ENCODE measurements at places on chromosomes 11 and 22.

DNA sequence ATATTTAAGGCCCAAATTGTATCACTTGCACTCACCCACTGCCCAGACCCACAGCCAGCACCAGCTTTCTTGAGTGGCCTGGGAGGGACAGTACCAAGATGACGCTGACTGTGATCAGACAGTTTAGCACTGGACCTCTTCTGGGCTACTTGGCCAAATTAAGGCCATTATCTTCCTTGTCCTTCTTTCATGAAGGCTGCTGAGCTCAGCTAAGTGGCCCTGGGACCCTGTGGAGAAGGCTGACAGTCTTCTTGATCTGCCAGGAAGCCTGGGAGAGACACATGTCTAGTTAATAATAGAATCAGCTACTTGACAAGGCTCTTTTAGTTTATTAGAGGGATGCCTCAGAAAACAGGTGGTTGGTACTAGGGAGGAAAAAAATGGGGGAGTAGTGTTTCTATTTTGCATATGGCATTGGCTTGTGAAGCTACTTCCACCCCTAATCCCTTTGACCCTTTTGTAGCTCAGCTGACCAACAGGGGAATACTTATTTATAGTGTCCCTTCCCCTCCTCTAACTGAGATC, 127.9 kb upstream of the NTM start:
- DNase-seq, result no peak

DNA sequence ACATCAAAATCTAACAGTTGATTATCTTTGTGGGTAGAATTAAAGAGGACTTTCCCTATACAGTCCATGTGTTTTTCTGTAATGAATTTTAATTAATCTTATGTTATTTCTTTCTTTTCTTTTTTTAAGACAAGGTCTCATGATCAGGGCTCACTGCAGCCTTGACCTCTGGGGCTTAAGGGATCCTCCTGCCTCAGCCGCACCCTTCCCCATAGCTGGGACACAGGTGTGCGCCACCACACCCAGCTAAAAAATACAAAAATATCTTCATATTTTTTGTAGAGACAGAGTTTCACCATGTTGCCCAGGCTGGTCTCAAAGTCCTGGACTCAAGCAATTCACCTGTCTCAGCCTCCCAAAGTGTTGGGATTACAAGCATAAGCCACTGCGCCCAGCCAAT, 7.7 kb downstream of the RAB30 start:
- DNase-seq, result no peak

- DNase-seq, result no peak
Measured at GRCh38 chr22:29831186-29831921, 6.7 kb downstream of the ASCC2 start.

GRCh38 chr11:44264761-44265160, 45.2 kb downstream of the ALX4 start:
- no peak for DNase-seq

DNA sequence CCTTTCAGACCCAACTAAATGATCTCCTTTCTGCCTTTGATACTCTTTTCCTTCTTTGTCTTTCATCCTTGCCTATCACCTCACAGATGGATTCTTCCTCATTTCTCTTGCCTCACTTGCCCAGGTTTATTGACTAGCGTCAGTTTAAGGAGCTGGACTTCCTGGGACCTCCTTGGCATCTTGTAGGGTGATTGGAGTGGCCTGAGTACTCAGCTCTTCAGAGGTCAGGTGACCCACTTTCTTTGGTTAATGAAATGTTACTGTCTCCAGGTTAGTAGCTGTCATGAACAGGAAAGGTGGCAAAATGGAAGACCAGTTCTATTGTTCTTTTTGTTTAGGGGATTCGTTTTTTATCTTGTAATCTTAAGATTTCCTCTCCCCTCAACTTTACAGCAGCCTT, 4.6 kb upstream of the BACE1-AS start:
- no peak for DNase-seq

DNA sequence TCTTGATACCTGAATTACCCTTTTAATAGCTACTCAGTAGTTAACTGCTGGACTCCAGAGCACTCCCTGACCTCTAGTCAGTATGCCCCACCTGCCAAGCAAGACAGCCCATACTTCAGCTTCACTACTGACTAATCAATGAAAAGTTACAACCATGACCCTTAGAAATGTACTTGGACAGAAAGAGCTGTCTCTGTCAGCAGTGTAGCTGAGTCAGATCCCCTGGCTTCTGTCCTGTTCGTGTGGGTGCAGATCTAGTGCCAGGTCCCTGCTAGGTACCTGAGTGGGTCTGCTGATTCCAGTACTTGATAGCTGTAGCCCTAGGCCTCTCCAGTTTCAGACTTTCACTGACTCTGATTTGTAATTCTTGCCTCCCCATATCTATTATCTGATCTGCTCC, 265.8 kb upstream of the POU2AF2 start:
- no peak for DNase-seq

DNA sequence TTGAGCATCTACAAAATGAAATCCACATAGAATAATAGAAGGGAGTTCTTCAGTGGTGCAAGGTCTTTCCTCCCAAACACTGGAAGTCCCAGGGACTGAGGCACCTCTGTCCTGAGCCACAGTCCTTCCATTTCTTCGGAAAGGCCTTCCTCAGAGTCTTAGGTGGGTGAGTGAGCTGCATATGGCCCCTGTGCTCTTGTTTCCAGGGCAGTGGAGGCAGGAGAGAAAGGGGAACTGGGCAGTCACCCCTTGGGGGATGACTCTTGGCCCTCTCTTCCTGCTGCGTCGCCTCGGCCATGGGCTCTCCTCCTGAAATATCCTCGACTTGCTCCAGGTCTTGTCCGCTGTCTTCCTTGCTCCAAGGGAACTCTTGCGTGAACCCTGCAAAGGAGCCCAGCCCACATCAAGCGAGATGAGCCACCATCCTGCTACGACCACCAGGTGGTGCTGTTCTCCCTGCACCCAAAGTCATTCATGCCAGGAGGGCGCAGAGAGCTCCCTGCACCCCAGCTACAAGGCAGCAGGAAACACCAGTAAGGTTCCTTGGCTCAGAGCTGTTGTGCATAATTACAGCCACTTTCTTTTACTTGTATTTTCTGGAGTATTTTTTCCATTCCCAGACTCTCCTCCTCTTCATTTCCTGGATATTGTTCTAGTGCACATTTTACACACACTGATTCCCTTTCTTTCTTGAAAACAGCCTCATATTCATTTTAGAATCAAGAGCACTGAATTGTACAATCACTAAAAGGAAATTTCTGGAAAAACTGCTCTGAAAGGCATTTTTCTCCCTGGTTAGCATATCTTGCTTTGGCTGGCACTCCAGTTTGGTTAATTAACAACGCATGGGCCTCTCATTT, 397.8 kb downstream of the OPCML start:
- DNase-seq, result peak; percentile 77

DNA sequence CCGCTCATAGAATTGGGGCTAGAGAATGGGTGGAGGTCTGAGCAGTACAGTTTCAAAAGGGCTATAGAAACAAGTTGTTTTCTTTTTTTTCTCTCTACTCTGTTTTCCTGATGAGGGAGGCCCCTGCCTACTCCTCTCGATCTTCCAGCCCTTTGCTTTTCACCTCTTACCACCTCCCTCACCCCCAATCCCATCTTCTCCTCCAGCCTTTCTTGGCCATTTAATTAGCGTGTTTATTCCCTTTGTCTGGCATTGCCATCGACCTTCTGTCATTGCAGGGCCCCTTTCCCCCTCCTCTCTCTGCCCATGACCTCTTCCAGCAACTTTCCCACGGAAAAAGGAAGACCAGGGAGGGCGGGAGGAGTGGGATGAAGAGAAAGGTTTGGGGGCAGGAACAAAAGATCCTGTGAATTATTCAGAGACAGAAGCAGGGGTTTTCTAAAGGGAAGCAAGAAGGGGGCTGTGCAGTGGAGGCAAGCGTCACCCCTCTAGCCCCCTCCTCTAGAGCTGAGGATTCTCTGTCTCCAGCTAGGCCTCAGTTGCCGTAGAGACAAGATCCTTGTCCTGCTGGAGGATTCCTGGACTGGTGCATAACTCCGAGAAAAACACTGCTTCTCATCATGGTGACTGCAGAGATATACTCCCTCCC, 12.9 kb downstream of the DTX4 start:
- no peak for DNase-seq

- no peak for DNase-seq
Measured at GRCh38 chr22:48331266-48331665, 1496.4 kb downstream of the BRD1 start.

DNA sequence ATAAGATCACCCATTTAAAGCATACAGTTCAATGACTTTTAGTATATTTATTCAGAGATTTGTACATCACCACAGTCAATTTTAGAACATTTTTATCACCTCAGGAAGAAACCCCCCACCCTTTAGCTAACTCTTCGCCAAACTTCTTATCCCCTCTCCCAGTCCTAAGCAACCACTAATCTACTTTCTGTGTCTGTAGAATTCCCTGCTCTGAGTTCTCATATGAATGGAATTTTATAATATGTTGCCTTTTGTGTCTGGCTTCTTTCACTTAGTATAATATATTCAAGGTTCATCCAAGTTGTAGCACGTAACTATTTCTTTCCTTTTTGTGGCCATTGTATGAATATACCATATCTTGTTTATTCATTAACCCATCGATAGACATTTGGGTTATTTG, 3.6 kb downstream of the ANKRD13D start:
- no peak for DNase-seq

DNA sequence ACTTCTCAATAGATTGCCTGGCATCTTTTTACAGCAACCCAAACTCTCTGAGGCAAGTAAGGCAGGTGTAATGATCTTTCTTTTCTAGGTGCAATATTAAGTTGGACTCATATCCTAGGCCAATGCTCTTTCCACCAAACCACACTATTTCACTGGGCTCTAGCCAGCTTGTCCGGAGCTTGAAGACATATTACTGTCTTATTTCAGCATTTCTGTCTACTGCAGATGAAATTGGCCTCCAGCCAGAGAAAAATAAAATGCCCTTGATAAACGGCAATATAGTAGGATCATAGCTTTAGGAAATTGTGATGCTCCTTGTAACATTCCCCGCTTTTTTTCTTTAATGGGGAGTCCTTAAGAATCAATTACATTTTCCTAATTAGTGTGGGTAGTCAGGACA, 48.1 kb downstream of the SPON1 start:
- DNase-seq, result no peak

DNA sequence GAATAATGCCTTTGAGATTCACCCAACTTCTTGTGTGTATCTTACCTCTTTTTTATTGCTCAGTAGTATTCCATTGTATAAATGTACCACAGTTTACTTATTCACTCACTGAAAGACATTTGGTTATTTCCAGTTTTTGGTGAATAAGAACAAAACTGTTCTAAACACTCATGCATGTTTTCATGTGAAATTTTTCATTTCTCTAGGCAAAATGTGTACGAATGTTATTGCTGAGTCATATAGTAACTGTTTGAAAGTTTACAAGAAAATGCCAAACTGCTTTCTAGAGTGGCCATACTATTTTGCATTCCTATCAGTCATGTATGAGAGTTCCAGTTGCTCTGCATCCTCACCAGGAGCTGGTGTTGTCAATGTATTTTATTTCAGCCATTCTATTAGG, 8.8 kb upstream of the EMSY start:
- peak; percentile 8 for DNase-seq

DNA sequence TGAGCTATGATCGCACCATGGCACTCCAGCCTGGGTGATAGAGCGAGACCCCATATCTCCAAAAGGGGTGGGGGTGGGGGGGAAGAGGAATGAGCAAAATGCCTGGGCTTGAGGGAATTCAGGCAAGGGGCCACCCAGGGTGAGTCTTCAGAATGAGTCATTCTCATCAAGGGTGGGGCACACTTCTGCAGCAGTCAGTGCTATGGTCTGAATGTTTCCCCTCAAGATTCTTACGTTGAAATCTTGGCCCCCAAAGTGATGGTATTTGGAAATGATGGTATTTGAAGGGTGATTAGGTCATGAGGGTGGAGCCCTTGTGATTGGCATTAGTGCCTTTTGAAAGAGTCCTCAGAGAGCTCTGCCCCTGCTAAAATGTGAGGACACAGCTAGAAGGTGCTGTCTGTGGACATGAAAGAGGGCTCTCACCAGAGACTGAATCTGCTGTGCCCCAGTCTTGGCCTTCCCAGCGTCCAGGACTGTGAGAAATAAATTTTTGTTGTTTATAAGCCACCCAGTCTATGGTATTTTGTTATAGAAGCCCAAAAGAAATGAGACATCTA, 86.4 kb upstream of the THY1 start:
- peak; percentile 18 for DNase-seq
